Stimulated activated CD8-positive, alpha-beta memory T cell treated with anti-CD3 and anti-CD28 coated beads, Interleukin-15, amount 100 ng/mL, for 1 hour (primary cell): ENCODE measurements at places on chromosomes 6 and 20.

GRCh38 chr6:27280064-27280539, 32.0 kb downstream of the POM121L2 start:
- DNase-seq, result no peak

GRCh38 chr6:147793871-147794643, 285.6 kb downstream of the SAMD5 start:
- DNase-seq, result no peak

GRCh38 chr6:132365281-132365907, 35.9 kb downstream of the MOXD1 start:
- DNase-seq, result no peak

DNA sequence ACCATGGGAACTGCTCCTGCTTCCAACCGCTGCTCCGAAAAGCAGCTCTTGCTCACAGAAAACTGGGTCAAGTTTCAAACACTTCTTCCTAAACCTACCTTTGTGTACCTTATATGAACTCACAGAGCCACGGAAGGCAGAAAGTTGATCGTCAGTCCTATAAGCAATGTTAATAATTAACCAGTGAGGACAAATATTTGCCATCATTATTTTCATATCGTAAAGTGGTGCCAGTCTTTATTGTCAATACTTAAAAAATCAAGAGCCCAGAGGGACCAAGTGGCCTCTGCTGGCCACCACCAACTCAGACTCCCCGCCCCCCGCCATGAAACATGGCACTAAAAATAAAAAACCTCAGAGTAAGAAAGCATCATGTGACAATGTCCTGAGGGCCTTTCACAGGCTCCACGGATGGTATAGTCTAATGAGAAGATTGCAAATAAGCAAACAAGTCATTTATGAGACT, 9.1 kb upstream of the PBOV1 start:
- DNase-seq, result no peak

DNA sequence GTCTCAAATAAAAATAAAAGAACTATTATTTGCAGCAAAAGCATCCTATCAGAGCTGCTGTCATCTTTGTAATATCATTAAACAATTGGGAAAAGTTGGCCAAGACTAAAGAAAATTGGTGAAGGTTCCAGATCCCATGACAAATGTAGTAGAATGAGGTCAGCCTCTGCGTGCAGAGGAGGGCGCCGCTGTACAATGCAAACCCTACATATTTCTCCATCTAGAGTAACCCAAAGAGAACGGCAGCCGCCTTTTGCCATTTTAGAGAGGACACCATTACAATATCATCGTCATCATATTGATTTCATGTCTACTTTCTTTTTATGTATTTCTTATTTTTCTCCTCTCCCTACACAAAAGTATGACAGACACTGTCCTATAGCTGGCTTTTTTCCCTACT, 59.5 kb downstream of the ZMYND8 start:
- DNase-seq, result no peak

- DNase-seq, result no peak
Measured at GRCh38 chr20:50227506-50227905, 36.9 kb downstream of the CEBPB start.

- no peak for DNase-seq
Measured at GRCh38 chr6:166492092-166492741, 94.3 kb downstream of the RAMACL start.

- DNase-seq, result no peak
Measured at GRCh38 chr20:62635852-62636251, 6.5 kb upstream of the SLCO4A1 start.

DNA sequence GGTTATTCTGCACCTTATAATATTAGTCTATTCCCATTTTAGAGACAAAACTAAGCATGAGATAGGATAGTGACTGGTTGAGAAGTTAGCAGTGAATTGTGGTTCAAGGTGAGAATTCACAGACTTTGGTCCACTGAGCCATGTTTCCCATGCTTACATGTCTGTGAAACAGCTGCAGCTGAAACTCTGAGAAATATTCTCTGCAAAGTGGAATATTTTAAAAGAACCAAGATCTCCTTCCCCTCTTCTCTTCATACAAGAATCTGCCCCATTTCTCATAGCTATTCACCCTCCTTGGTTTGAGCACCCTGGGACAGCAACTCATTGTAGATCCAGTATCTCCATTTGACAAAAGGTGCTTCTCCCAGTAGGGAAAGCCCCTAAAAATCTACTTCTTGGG, 70.2 kb upstream of the TMEM170B start:
- DNase-seq, result no peak

- DNase-seq, result no peak
Measured at GRCh38 chr6:23282252-23283021, 713.1 kb downstream of the HDGFL1 start.

DNA sequence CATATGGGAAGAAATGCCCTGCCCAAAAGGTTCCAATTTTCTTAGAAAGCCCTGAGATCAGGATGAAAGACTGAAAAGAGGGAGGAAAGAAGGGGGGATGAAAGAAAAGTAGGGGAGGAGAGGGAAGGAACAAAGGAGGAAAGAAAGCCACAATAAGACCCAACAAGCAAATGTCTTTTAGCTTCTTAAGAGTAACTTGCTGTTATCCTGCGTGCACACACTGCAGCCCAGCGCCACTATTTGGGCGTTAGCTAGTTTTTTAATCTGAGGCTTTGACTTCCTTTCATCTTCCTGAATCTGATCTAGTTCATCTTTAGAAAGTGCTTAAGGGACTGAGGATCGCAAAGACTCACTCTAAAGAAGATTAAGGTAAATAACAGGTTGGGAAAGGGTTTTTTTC, 77.4 kb upstream of the HDDC2 start:
- DNase-seq, result no peak

GRCh38 chr20:63103402-63104311, 96.9 kb upstream of the BHLHE23 start:
- no peak for DNase-seq

DNA sequence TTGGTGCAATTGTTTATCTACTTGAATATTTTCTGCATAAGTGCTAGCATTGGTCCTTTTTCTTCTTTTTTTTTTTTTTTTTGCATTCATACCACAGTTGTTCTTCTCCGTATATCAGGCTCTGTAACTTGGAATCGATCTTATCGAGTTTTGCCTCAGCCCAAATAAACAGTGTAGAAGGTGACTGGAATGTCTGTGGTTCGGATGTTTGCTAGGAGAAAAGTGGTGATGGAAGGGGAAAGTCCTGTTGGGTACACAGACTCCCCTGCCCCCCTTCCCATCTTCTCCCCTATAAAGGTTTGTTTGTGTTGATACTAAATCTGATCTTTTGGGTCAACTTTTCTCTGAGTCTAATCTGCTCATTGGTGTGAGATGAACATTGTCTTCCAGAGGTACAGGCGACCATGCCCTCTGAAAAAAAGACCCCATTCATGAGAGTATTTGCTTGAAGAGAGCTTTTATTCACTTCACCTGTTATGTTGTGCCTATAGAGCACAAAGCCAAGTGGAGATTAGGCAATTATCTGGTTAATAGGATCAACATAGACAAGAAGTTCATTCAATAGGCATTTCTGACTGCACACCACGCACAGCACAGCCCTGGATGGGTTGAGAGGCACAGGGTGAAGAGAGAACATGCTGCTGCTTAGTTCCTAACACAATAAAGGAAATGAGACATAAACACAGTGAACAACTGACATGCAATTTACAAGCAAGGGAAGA, 620.0 kb downstream of the PKHD1 start:
- DNase-seq, result no peak

- no peak for DNase-seq
Measured at GRCh38 chr20:33653218-33653899, 8.8 kb upstream of the C20orf144 start.

GRCh38 chr20:53527196-53527595, 66.4 kb downstream of the ZNF217 start:
- no peak for DNase-seq

- DNase-seq, result no peak
Measured at GRCh38 chr20:35199740-35200139, 26.8 kb upstream of the MMP24 start.

- DNase-seq, result no peak
Measured at GRCh38 chr6:82493467-82493866, 129.8 kb downstream of the TPBG start.

DNA sequence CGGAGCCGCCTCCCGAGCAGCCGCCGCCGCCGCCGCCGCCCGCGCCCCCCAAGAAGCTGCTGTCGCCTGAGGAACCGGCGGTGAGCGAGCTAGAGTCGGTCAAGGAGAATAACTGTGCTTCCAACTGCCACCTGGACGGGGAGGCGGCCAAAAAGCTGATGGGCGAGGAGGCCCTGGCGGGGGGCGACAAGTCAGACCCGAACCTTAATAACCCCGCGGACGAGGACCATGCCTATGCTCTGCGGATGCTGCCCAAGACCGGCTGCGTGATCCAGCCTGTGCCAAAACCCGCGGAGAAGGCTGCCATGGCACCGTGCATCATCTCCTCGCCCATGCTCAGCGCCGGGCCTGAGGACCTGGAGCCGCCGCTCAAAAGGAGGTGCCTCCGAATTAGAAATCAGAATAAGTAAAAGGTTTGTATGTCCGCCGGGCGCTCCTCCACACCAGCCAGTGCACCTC, 145.2 kb downstream of the SOBP start:
- no peak for DNase-seq

DNA sequence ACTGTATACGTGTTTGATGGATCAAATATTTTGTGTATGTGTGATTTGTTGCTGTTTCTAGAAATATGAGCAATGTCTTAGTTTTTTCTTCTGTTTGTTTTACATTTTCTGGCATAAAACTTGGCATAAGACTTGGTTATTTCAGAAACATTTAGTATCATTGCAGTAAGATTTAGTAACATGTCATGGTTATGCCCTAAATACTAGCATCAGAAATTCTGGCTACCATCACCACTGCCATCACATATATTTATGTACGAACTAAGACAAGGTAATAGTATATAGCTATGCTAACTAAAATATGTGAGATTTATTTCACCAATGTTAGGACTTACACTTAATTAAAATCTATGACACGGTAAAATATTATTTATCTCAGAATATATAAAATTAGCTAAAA, 10.3 kb upstream of the ADGRG6 start:
- DNase-seq, result no peak

DNA sequence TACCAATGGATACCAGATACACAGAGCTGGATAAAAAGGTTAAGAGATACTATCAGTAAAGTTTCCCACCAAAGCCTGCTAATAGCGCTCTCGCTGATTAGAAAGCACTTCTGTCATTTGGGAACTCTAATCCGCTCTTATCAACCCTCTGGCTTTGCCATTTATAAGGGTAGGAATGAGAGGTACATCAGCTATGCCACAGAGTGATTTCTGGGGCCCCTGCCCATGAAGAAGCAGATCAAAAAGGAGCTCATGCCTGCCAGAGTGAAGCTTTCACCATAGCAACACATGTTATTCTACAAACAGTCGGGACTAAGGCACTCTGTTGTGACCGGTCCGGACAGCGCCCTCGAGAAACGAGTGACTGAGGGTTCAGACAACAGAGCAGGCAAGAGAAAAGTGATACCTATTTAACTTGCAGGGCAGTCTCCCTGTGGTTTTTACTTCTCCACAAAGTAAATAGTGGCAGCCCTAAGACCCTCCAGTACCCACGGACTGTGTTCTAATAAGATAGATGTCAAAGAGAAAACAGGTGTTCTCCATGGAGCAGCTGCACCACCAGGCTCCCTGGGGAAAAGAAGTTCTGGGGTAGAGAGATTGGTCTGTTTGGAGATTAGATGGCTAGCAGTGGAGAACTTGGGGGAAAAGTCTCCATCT, 5.6 kb downstream of the TRAM2 start:
- DNase-seq, result no peak

DNA sequence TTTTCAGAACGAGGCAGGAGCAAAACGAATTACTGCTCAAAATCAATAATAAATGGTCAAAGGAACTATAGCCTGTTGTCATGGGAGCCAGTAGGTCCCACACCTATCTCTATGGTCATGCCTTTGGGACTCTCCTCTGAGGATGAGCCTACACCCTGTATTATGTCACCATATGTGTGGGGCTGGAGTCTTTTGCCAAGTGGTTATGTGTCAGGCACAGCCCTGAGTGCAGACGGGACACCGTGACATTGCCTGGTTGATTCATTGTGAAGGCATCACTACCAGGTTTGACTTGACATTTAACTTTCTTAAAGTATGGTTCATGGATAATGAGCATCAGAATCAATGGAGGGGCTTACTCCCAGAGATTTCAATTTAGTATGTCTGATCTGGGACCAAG, 23.6 kb downstream of the BMP6 start:
- DNase-seq, result no peak

GRCh38 chr20:1509237-1509636, 18.0 kb upstream of the SIRPB2 start:
- no peak for DNase-seq

GRCh38 chr6:25578538-25578937, 73.5 kb upstream of the SCGN start:
- no peak for DNase-seq
